ENCODE measurements at places on chromosomes 11 and 22.

DNA sequence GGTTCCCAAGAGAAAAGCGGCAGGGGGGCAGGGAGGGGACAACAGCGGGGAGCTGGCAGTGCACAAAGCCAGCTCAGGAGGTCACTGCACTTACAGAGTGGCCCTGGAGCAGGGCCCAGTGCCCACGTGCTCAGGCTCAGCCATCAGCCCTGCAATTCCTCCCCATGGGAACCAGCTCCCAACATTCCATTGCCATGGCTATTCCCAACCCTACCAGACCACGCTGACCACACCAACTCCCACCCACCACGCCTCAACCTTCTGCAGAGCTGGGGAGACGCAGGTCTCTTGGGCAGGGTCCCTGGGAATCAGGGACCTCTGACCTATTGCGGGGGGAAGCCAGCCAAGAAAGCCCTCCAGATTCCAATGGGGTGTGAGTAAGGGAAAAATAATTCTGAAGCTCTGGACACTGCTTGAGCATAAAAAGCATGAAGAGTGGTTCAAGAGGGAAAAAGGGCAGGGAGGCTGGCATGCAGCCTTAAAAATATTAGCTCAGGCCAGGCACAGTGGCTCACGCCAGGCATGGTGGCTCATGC is 38.3 kb upstream of the TFIP11 start:
- DNase-seq: no peak

DNA sequence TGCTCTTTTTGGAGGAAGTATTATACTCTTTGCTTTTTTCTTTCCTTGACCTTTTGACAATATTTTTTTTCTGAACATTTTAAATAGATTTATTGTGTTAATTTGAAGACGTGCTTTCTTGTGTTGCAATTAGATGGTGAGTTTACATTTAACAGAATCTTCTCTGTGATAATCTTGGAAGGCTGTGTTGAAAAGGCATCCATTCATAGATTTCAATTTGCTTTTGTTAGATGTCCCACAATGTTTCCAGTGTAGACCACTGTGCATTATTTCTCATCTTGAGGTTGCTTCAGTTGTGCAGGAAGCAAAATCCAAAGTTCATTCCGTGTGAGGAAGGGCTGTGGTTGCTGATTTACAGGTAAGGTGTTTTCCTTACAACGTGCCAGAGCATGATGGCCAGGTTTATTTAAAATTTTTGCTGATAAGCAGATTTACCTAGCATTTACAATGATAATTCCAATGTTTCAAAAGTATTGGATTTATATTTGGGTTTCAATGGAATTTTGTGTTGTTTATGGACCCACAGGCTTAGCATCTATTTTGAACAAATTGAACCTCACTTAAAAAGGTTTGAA is 4.1 kb upstream of the OR5J2 start:
- no peak for DNase-seq

DNA sequence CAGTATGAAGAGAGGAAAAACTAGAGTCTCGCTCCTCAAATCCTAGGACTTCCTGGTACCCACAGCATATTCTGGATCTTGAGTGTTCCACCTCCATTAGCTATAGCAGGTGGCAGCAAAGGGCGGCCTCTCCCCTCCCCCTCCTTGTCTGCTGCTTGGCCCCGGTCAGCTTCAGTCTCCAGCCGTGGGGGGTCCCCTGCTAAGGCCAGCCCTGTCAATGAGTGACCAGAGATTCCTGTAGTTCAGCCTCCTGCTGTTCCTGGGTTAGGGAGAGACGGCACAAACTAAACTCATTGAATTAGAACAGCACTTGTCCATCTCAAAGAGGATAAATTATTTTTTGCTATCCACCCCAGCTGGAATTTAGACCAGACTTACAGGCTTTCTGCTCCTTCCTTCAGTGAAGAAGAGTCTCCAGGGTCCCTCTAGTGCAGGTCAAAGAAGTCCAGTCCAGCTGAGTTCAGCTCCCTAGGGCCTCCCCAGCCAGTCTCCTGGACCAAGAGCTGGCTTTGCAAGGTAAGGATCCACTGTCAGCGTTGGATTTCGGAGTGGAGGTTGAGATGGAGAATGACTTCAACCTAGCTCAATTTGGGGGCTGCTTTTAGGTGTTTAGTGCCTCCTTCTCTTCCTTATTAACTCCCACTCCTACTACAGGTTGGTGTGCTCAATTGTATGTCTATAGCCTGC is 1.1 kb upstream of the PHLDB1 start:
- DNase-seq: no peak

GRCh38 chr11:122317305-122317704 is 201.3 kb upstream of the BLID start:
- DNase-seq: no peak

GRCh38 chr11:2709429-2709828 is 9.6 kb upstream of the KCNQ1OT1 start:
- DNase-seq: no peak

DNA sequence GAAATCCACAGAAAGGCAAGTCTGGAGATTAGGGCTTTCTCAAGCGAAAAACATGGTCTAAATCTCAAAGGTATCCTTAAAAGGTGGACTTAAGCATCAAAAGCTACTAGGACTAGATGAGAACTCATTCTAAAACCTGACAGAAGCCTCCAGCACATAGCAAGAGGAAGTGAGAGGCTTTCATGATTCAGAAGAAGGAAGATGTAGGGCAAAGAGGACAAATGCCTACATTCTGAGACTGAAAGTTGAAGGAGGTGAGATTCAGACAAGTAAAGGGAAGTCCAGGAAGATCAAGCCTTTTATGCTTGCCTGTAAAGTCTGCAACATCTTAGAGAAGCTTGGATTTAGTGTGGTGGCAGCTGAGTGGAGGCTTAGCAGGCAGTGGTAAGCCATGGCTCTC is 98.9 kb downstream of the PGR start:
- no peak for DNase-seq

GRCh38 chr22:42379966-42380537 is 52.2 kb downstream of the NFAM1 start:
- peak; percentile 22 for DNase-seq

- DNase-seq: no peak
Measured at GRCh38 chr22:35352214-35353111, 28.4 kb upstream of the HMOX1 start.

GRCh38 chr11:78694152-78694551 is 119.5 kb upstream of the NARS2 start:
- no peak for DNase-seq

DNA sequence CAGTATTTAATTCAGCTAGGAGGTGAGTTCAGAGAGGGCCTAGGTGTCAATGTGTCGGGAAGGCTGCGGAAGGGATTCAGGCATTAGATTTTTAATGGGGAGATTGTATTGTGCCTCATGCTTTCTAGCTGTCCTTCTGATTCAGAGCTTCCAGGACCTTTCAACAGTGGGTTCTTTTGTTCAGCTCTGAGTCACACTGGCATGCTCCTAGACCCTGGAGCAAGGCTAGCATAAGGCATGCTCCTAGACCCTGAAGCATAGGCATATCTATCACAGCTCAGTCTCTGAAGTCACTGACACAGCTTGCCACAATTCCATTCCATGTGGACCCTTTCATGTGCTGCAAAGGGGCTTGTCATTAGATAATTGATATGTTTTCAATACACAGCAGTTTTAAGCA is 396.9 kb downstream of the RAB38 start:
- no peak for DNase-seq

DNA sequence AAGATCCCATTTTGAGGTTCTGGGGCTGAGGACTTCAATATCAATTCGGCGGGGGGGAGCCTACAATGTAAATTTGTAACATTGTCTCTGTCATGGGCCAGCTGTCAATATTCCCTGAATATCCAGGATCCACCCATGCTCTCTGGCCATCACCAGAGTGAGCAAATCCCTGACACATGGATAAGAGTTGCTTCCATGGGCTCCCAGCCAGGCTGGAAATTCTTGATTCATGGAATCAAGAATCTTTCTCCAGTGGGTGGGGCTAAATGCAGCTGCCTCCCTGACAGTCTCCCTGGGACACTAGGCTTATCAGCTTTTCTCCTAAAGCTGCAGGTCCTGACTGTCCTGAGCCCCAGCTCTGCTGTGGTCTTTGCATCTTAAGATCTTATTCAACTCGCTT is 86.9 kb upstream of the IGLL5 start:
- DNase-seq: no peak

All from DMS153 (cell line).